ENCODE measurements at places on chromosomes 6 and 20.

GRCh38 chr20:10504994-10505730 lies 70.1 kb downstream of the SLX4IP start:
- no peak for DNase-seq

GRCh38 chr20:50270569-50270968 lies 79.9 kb downstream of the CEBPB start:
- no peak for DNase-seq

DNA sequence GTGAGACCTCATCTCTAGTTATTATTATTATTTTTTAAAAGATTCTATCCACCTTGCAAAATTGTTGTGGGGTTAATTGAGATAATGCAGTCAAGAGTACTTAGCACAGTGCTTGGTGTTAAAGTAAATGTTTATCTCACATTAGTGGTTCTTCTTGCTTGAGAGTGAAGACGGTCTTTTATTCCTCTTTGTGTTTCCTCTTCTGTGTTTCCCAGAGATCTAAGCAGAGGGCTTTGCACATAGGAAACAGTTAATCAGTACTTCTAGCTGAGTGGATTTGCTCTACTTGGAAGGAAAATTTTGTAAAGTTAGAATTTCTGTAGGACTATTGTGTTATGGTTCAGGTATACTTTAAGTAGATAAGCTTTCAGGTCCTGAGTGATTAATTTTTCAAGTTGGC lies 3.5 kb downstream of the ARMC2 start:
- no peak for DNase-seq

- DNase-seq = peak; percentile 47
Observed at GRCh38 chr20:58850693-58851174, at the start of gene GNAS-AS1. GNAS-AS1 (minus strand) TSS chr20:58850902.

DNA sequence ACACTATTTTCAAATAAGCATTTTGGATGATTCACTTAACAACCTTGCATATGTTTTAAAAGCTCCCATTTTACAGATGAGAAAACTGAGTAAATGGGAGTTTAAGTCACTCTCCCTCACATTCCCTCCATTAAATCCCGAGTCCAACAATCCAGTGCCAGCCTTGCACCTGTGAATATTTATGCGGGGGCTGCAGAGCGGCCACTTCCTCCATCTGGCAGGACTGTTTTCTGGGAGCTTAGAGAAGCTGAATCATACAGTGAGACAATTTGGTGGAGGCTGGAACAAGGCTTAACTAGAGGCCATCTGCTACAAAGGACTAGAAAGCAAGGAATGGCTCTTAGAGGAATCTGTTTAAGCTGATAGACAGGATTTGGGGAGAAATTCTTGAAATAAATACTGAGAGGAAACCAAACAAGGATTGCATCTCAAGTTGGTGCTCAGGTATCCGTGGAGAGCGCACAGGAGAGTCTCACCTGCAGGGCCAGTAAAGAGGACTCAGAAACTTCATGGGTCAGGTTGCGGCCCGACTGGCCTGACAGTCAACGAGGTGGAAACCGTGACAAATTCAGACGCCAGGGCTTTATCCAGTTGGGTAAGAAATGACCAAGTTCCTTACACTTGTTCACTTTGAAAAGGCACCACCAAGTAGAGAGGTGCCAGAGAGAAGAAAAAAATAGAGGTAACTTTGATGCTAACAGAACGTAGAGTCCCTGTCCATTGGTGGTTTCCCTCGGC lies 478.5 kb downstream of the QKI start:
- no peak for DNase-seq

- DNase-seq = no peak
Observed at GRCh38 chr20:4896119-4896702, 105.1 kb downstream of the SLC23A2 start.

DNA sequence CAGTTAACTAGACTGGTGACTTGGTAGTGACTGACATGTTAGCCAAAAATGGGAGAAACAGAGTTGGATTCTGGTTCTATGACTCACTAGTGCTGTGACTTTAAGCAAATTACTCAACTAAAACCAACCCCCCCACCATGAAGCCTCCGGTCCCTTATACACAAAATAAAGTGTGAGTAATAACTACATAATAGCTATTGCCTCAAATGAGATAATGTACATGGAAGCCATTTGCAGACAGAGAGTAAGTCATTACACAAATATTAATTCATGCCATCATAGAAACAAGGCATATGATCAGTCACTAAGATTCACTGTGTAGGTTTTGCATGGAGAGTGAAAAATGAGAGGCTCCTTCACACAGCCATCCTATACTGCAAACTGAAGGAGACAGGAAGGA lies 111.9 kb downstream of the HIVEP2 start:
- no peak for DNase-seq

GRCh38 chr6:1832844-1833787 lies 223.4 kb downstream of the FOXC1 start:
- no peak for DNase-seq

GRCh38 chr6:391559-392440 lies at the start of gene IRF4:
IRF4 (plus strand) TSS chr6:391752; CDS start chr6:393153, 1,401 bp downstream.
- DNase-seq = no peak

- no peak for DNase-seq
Observed at GRCh38 chr20:1180949-1181348, 3.8 kb downstream of the TMEM74B start.

Data from activated gamma-delta T cell (primary cell).